ENCODE measurements at places on chromosomes 4 and X.

- no peak for DNase-seq
Measured at GRCh38 chrX:23737413-23737812, 5.7 kb downstream of the ACOT9 start.

GRCh38 chrX:24768556-24768955 lies 74.8 kb downstream of the POLA1 start:
- no peak for DNase-seq

DNA sequence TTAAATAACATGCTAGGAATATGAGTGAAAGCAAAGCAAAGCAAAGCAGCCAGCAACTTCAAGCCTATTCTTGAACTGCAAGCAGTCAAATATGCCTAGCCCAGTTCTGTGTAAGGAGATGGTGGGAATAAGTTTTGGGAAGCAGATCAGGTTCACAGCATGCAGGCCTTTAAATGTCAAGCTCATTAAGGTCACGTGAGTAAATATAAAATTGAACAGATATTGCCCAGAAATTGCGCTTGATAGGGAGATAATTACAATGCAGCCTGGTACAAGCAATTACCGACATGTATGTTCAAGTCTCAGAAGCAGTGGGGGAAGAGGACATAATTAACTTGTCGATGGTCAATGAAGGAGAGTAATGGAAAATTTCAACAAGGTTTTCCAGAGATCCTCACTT lies 6.0 kb downstream of the GNPDA2 start:
- DNase-seq = no peak

DNA sequence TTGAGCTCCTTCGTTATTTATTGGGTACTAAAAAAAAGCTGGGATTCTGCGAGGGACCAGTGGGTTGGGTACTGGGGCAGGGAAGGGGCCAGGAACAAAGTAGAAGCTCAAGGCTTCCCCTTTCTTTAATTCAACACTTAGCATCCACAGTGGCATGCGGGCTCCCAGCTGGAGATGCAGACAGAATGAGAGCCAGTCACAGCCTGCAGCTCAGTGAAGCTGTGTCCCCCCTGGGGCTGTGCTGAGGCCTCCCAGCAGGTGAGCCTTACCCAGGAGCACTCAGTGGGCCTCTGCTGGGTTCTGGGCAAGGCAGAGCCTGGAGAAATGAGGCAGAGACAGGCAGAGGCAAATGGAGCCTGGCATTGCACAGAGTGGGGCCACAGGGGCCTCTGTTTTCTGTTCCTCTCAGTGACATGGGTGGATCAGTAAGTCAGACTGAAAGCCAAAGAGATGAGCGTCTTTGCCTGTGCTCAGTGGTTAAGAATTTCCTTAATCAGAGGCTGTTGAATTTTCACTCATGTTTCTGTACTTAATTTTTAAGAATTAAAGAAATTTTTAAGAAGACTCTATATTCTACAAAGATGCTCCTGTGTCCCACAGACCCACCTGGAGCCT lies 181.4 kb upstream of the RBPJ start:
- no peak for DNase-seq

DNA sequence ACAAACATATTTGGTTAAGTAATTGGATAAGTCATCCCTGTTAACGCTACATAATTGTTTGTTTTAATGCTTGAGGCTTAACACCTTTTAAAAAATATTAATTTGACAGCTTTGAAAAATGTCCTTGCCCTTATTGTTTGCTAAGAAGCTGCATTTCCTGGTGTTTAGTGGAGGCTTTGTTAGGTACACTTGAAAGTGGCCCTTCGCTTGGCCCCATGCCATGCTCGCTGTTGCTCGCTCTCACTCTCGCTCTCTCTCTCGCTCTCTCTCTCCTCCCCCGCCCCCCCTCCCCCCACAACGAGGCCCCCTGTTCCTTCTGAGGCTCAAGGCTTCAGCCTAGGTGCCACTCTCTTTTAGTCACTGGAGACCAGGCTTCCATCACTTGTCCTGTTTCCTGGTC lies 139.6 kb downstream of the DCLK2 start:
- DNase-seq = no peak

DNA sequence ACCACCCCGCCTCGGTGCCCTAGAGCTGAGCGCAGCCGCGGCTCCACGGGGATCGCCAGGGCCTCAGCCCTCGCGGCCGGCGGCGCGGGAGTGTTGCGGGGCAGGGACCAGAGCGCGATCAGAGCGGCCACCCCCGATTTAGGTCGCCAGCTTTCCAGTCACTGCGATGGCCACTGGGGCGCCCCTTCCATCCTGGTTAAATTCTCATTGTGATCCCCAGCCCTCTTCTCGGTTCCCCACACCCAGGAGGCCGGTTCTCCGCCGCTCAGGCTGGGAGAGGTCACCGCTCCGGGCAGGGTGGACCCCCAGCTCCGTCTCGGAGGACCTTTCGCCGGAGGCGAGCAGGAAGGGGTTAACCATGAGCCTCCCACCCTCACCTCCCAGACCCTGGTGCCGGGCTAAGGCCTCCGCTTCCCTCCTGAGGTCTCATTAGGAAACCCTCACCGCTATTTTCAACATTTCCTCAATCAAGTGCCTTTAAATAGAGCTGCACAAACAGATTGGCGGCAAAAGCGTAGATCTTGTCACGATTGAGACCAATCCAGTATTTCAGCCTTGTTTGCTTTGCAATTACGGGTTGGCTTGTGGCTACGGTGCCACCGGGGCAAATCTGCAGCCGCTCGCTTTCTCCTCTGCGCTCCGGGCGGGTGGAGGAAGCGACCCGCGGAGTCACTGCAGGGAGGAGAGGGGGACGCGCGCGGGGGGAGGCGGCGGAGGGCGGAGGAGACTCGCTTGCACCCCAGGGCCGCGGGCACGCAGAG lies 8.3 kb upstream of the HAND2 start:
- no peak for DNase-seq

DNA sequence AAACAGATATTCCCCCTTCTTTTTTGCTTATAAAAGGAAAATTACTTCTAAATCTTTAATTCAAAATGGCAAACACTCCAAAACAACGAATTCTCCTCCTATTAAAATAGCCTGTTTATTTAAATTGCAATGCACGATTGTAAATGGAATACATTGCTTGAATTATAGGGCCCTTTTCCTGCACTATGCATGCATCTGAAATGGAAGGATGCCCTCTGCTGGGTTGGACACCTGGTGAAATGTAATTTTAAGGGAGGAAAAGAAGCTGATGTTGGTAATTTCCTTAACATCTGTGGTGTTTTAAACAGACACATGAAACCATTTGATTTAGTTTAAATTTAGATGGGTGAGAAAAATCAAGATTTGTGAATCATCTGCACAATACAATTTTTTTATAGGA lies 72.8 kb downstream of the GRXCR1 start:
- no peak for DNase-seq

GRCh38 chr4:120844528-120844921 lies 78.0 kb downstream of the PRDM5 start:
- DNase-seq = no peak

DNA sequence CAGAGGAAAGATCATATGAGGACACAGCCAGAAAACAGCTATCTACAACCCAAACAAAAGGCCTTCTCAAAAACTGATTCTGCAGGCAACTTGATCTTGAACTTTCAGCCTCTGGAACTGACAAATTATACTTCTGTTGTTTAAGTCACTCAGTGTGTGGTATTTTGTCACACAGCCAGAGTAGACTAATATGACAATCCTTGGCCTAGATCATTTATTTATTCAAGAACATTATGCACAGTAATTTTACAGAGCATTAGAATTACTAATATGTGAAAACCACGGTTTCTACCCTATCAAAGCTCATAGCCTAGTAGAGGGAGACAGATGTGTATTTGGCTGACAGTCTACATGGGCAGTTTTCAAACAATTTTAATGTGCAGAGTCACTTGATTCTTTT lies 167.8 kb upstream of the PCDH18 start:
- no peak for DNase-seq

DNA sequence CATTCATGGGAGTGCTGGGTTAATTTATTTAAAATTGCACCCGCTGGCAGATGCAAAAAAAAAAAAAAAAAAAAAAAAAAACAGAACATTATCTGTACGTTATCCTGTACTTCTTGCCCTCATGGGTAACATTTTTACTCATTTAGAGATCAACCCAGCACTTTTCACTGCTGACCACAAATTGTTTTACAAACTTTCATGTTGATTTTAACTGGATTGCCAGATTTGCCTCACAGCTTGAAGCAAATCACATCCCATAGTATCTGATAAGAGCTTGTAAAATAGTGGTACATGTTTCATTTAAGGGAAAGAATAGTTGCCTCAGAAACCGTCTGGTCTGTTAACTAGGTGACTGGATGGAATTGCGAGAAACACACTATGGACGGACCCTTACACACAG lies 640.8 kb downstream of the TRIML1 start:
- DNase-seq = no peak

- no peak for DNase-seq
Measured at GRCh38 chr4:141131723-141132071, 1.6 kb downstream of the RNF150 start.

DNA sequence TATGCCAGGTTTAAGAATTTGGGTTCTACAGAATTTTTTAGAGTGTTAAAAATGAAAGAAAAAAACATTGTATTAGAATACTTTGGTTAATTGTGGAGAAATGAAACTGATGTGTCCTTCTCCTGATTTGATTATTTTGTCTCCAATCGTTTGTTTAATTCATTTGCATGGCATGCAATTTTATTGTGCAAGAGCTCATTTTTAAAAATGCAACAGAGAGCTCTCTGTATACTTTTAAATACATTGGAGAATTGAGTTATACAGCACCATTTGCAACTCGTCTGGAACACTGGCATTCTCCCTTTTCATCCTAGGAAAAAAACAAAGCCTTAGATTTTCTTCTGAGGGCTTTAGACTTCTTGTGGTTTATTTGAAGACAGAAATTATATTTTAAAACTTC lies 689 bp downstream of the EXOC1L start:
- no peak for DNase-seq

- no peak for DNase-seq
Measured at GRCh38 chr4:2671267-2671895, 84.8 kb downstream of the TNIP2 start.

DNA sequence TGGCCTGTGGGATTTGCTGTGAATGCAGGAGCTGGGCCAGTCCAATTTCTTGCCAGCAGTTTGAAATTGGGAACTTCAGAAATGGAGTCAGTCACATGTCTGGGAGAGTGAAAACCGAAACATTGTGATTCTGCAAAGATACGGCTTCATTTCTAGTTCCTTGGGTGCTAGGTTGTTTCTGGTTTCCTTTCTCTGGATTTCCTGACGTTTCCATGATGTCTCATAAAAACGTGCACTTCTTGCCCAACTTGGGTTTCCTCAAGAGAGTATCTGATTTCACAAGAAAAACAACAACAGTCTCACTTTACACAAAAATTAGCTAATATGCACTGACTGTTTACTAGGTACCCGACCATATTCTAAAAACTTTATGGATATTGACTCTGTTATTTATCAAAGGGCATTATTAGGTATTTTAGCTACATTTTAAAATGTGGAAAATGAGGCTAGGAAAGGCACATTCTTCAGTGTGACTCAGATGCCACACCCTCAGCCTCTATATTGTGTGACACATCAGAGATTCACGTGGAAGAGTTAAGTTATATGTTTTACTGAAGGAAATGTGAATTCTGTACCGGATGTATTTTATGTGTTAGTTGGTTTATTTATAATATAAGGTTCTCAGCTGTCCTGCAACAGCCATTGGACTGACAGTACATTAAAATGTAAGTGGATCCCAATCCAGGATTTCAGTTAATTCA lies 225.0 kb upstream of the PUDP start:
- DNase-seq = peak; percentile 18

DNA sequence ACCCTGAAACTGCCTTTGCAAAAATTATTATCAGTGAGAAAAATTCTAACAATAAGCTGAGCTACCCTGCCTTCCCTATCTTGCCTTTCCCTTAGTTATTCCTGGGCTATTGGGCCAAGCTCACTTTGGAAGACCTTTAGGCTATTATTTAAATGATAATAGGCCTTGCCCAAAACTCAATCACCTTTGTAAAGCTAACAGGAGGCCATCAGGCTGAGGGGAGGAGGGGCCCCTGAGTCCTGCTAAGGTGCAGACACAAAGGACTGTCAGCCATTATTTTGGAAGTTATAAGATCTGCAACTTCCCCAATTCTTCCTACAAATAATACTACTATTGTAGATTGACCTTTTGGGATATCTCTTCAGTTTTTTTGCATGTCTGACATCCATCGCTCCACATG lies 278.8 kb upstream of the DIAPH2 start:
- no peak for DNase-seq

DNA sequence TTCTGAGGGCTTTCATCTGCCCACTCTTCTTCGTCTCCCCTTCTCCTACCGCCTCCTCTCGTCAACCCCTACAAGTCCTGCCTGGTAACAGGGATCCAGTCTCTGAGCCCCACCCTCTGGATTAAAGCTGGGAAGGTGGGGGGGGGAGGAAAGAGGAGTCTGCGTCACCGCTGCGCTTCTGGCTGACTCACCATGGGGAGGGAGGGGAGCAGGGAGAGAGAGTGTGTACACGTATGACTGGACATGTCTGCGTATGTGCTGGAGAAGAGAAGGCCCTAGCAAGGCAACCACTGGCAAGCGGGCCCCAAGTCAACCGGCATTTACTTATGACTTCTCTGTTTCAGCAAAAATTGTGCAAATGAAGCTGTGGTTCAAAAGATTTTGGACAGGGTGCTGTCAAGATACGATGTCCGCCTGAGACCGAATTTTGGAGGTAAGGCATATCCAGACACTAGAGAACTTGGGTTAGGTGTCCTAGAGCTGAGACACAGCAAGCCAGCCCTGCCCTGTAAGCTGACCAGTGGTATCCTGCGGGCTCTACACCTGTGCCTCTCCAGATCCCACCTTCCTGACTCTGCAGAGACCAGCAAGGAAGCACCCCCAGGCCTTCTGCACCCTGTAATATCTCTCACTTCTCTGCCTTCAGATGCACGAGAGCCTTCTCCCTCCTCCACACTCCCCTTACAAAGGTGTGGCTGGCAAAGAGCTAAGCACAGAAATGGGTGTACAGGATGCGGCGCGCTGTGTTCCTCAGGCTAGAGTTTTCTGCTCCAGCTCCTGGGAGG lies 2.5 kb downstream of the GABRQ start:
- DNase-seq = no peak

GRCh38 chrX:133685822-133686221 lies 270.5 kb upstream of the GPC4 start:
- DNase-seq = no peak
